Calu3 (cell line): ENCODE measurements at places on chromosomes 11 and 22. TPM values are rescaled to one million over a fixed set of nuclear protein-coding genes. Genes with fewer than 3 reads are reported as not detected.

DNA sequence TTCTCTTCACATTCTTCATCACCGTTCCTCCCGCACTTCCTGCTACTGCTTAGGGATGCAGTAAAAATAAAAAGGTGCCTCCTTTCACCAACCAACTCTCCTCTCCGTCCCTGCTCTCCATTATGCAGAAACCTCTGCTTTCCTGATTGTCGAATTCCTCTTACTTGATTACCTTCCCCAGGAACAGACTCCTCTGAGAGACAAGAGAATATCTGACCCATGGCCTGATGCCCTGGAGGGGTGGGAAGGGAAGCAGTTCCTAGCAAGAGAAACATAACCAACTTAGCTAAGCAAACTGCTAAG lies 80.9 kb downstream of the TRIM29 start:
- DNase-seq: no peak

ACTN3 gene
- total RNA-seq: not detected in 2 replicates

DNA sequence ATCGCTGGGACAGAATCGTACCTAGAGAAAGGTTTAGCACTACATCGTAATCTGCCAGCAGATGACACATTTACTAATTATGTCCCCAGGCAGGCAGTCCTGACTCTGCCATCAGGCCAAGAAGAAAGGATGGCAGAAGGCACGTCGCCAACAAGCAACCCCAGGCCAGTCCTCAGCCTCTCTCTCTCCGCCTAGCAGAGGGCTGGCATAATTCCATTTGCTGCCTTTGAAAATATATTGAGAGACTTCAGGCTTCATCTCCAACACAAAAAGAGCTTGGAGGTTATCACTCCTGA lies 1517.0 kb downstream of the TBC1D22A start:
- no peak for DNase-seq

DNA sequence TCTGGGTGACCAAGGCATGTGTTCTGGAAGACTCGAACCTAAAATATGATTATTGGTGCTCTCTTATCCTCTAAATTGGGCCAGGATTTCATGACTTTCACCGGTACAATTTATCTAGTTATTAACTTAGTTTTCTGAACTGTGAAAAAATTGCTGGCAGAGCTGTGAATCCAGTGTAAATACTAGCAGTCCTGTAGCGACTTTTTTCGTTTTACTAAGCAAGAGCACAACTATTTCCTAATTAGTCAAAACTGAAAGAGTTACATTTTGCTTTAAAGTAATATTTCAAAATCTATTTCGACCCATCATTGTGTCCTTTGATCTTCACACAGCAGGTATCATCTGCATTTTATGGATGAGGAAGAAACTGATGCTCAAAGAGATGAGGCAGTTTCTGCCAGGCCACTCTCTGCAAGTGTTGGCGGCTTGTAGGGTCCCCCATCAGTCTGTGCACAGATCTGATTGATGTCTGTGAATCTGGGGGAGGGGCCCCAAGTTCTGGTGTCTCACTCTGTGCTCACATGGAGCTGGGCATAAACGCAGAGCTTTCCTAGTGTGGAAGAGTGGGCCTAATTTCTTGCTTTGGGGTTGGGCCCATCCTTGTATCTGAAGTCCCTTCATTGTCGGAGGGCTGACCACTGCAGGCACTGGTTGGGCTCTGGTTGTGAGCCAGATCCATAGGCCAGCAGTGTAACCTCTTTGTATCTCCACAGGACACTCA lies 1.4 kb upstream of the TRMT2A start:
- no peak for DNase-seq

TMEM126B gene
- 30.5 and 31.8 TPM in 2 replicates for total RNA-seq

TRIM3 gene
- 9.5 and 10.6 TPM in 2 replicates for total RNA-seq

DNA sequence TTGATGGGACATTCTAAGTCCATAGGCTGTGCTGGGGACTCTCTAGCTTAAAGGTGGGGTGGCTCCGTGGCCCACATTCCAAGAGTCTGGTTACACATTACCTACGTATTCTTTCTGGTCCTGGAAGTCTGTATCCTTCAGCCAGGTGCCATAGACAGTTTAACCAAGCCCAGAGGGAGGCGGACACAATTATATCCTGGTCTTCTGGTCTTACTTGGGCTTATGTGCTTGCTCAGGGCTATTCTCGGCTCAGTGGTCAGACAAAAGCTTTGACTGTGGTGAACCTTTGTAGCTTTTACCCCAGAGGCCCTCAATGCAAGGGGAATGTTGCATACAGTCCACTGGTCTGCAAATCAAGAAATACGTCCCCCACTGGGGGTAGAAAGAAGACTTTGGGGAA lies 3.4 kb upstream of the INCENP start:
- DNase-seq: no peak

DNA sequence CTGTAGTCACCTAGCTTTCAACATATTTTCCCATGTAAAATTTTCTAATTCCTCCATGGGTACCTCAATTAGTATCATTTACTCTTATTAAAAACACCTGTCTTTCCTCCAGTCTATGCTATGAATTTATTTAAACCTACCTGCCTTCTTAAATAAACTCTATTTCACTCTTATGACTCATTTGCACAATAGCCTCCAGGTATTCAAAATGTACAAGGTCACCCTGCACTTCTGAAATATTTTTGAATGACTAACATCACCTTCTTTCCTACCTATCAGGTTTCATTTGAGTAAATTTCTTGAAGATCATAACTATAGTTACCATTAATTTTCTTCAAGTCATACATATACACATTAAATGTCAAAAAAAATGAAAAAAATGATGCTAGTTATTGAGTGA lies 939.7 kb downstream of the DLG2 start:
- DNase-seq: no peak

DNA sequence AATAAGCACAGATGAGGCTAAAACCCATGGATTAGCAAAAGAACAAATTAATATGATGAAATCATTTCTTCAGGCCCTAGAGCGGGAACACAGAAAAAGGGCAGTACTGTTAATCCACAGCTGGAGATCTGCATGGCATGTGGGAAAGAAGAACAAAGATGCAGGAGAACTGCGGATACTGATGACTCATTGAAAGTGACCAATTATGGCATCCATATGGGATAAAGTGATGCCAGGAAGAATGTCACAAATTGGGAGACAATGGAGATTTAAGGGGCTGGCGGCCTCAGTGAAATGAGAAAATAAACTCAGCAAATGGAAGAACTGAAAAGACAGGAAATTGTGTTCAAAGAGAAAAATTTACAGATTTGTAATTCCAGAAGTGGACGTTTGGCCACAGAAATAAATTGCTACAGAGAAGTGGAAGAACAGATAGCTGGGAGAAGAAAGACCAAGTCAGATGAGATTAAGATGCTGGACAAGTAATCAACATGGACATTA lies 39.4 kb downstream of the SIK3 start:
- DNase-seq: no peak

DNA sequence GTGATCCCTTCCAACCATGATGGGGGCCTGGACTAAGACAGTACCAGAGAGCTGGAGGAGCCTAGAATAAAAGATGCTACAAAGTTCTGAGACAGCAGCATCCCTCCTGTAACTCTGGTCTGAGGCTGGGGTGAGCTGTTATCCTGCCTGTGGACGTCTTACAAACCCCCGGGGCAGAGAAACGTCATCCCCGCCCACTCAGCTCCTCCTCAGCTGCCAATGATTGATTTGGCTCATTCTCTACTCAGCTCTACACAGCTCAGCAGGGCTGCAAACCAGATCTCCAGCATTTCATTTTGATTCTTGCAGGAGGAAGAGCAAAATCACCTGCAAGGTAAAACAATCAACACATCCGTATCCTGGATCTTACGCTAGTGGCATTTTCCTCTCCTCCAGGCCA lies 55.5 kb downstream of the CSNK2A3 start:
- no peak for DNase-seq

- DNase-seq: no peak
Measured at GRCh38 chr11:67270256-67271204, 4.3 kb downstream of the GRK2 start.

- DNase-seq: no peak
Measured at GRCh38 chr11:115892016-115892415, 387.8 kb upstream of the CADM1 start.
